ENCODE measurements at places on chromosomes 13 and 19.

- no peak for DNase-seq
Measured at GRCh38 chr19:19657397-19657783, 6.1 kb downstream of the ATP13A1 start.

DNA sequence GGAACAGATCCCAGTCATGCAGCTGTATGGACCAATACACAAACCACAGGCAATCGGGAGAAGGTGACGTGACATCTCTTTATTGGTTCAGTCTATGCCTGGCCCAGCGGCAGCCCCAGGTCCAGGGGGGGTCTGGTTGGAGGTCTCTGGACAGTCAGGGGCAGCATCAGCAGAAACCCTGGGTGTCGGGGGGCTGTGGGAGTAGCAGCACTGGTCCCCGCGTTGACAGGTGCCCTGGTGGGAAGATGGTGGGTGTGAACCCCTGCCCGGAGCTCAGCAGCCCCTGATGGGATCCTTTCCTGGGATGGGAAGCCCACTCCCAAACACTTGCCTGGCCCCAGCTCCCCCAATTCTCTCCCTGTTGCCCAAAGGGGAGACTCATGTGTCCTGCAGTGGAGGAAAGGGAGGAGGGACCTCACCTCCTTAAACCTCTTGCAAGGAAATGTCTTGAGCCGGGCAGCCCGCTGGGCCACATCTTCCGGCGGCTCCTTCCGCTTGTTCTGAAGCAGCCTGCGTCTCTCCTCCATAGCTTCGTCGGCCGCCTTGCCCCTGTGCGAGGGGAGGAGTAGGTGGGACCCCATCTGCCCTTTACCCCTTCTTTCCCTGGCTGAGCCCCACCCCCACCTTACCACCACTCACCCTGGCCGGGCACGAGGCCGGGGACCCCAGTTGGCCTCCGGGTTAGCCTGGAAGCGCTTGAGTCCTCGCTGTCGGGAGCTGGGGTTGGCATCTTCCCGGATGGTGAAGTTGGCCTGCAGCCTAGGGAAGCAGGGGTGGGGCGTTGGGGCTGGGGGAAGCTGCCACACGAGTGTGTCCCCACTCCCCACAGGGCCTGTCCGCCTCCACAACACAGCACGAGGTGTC, 2.4 kb upstream of the LYL1 start:
- no peak for DNase-seq

GRCh38 chr13:89610331-89610730, 1737.2 kb upstream of the MIR17HG start:
- DNase-seq = no peak

DNA sequence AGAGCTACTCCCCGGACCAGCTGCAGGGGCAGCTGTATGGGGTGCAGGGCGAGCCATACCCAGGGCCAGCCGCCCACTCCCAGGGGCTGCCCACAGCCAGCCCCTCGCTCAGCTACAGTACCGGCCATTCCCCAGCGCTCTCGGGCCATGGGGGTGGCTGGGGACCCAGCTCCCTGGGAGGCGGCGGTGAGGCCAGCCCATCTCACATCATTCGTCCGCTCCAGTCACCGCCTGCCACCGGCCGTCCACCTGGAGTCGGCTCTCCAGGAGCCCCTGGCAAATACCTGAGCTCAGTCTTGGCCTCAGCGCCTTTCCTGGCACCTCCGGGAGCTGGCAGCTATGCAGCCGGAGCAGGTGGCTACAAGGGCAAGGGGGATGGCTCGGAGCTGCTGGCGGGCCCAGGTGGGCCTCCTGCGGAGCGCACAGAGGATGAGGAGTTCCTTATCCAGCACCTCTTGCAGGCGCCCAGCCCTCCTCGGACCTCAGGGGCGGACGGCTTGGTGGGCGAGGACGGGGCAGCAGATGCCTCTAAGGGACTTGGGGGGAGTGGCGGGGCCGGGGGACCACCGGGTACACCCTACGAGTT, 4.9 kb downstream of the PRR12 start:
- DNase-seq = no peak

DNA sequence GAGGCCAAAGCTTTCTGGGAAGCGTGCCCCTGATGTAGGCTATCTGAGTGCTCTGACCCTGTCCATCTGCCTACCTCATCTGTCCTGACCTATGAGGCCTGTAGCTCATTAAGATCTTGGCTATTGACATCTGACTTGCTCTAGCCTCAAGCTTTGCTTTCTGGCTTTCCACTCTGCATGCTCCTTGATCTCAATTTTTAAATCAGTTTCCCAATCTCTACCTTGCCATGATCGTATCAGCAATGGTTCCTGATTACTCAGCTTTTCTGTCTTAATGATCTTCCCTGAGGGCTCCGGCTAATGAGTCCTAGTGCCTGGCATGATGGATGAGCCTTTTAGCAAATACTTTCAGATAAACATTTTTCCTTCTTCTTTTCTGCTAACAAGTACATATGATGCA, 262.0 kb downstream of the NDFIP2 start:
- DNase-seq = no peak

DNA sequence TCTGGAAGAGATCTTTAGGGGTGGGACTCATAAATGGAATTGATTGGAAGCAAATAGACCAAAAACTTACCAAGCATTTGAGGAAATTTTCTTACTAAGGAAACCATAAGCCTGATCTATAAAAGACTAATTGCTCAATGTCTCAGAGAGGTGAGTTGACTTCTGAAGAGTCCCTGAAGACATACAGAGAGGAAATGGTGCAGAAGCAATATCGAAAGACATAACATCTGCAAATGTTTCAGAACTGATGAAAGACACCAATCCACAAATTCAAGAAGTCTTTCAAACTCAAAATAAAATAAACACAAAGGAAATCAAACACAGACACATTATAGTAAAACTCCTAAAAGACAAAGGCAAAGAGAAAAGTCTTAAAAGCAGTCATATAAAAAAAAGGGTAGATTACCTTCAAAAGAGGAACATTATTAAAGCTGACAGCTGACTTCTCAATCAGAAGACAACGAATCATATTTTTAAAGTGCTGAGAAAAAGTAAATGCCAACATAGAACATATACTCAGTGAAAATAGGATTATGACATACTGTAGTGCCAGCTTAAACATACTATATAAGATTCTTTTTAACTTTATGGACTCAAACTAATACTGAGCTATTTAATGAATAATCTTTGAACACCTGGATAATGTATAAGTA, 45.4 kb upstream of the CALM3 start:
- no peak for DNase-seq

DNA sequence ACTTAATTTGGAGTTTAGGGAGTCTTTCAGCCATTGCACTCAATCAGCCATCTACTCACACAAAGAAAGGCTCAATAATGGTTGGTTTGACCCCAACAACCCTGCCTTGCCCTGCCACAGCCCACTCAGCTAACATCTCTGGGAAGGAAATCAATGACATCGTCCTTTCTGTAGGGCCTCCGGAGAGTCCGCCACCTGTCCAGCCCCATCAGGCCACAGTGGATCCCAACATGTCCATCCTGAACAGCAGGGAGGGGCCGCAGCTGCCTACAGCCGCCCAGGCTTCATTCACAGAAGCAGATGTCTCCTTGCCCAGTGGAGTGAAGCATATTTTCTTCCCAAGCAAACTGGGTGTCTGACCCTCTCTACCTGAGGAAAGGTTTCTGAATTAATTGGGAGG, 4.2 kb upstream of the CDX2 start:
- no peak for DNase-seq

DNA sequence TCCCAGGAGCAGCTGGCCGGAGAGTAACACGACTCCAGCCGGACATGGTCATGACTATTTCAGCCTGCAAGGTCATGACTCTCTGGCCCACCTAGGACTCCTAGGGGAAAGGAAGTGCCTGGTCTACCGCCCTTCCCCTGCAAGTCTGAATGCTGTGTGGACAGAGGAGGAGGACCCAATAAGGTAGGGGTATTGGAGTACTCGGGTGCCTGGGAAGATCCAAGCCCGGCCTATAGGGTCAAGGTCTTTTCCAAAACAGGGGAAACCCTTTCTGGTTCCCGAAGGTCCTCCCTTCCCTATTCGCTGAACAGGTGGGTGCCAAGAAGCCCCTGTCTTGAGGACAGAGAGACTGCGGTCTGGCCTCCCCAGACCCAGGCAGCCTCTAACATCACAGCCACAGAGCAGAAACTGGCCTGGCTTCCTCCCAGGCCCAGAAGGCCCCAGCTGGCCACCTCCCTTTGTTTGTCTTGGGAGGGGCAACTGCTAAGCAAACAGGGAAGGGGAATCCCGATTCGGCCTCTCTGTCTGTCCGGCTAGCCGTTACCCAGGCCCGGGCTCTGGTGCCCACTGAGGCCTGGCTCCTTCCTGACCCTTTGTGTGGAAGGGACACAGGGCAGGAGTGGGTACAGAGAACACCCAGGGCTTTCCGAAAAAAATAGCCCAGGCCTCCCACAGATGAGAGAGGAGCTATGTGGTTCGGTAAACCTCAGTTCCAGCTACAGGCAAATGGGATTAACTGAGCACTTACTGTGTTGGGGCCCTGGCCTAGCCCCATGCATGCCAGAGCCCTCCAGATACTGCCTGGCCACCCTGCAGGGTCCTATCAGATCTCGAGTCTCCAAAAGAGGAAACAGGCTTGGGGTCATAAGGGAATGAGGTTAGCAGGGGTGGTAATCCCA, 5.2 kb upstream of the GRAMD1A start:
- DNase-seq = no peak

GRCh38 chr19:56110515-56111448, 10.3 kb downstream of the ZNF787 start:
- no peak for DNase-seq

DNA sequence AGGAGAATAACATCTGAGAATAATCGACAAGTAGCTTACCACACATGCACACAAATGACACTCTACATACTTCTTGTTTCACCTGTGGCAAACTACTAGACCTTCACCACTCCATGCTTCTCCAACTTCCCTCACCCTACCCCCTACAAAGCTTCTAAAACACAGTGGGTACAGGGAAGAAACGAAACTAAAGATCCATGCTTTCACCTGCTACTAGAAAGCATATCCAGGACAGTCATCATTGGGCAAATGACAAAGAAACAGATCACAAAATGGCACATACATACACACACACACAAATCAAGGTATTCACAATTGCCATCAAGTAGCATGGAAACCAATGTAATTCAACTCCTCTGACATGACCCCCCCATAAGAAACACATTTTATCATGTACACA, 10.6 kb downstream of the BRD4 start:
- no peak for DNase-seq

- DNase-seq = no peak
Measured at GRCh38 chr19:4849019-4849418, 17.5 kb upstream of the TICAM1 start.

DNA sequence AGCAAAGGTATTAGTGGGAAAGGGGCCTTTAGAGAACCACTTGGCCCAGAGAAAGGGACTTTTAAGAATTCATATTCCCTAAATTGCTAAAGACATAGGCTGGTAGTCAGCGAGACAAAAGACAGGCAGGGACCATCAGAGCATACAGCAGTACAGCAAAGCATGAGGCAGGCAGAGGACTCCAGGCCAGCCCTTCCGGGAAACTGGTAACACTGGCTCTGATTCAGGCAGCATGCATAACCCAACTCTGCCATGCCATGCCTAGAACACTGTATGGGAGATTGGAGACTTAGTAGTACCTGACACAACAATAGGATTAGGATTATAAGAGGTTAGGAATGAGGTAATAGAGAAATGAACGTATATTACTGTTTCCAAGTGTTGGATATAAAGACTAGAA, 34.9 kb downstream of the CAB39L start:
- no peak for DNase-seq

DNA sequence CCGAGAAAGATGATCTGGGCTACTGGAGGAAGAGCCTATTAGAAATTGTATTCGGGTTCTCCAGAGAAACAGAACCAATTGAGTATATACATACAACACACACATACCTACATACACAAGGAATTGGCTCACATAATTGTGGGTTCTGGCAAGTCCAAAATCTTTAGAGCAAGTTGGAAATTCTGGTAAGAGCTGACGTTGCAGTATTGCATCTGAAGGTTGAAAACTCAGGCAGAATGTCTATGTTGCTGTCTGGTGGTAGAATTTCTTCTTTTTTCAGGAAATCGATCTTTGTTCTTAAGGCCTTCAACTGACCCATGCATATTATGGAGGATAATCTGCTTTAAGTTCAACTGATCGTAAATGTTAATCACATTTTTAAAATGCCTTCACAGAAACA, 15.5 kb upstream of the OLFM4 start:
- no peak for DNase-seq

DNA sequence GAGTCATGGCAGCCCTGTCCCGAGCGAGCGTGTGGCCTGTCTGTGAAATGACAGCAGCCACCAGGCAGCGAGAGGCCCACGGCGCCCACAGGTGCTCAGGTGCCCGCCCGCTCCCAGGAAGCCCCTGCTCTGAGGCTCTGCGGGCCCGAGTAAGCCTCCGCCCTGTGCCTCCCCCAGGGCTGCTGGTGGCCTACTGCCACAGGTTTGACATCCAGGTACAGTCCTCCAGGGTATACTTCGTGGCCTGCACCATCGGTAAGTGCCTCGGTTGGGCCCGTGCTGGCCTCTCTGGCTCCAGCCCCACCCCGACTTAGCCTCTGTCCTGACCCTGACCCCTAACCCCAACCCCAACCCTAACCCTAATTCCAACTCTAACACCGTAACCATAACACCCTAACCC, 15.0 kb upstream of the TMPRSS9 start:
- DNase-seq = no peak

DNA sequence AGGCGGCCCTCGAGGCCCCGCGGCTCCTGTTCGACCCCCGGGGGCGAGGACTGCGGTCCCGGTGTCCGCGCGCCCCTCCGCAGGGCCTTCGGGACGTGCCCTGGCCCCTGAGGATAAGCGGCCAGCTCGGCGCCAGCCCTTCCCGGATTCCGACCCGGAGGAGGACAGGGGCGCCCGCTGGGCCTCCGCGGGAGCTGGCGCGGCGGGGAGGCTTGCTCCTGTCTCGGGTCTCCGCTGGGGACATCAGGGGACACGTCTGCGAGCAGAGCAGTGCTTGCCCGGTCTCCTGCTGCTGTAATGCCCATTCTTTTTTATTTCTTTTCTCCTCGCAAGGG, 829 bp downstream of the B3GLCT start:
- DNase-seq = no peak

DNA sequence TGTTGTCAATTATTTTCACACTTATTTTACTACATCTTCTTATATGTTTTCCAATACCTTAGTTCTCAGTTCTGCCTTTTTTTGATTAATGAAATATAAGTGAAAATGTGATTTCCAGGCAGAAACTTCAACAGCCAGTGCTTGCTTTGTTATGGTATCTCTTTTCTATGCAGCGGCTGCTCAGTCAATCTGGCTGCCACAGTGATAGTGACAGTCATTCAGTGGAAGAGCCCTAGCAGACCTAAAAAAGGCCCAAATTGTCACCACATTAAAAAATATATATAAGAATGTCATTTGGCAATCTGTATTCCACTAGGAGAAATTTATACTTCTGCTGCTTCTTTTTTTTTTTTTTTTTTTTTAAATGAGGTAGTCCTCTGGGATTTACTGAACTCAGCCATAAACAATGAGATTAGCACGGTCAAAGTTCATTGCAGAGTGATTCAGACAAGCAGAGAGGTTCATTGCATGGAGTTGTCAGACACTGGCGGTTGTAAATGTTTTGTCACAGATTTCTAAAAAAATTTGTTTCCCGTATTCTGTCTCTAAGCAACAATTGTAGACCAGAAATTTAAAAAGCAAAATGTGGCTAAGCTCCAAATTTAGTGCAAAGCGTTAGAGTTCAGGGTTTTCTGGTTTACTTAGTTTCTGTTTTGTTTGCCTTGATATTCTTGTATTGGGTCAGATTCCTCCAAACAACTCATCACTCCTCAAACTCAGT, 94.7 kb upstream of the PRR20A start:
- DNase-seq = no peak

- no peak for DNase-seq
Measured at GRCh38 chr19:1264801-1265614, 4.1 kb upstream of the CIRBP start.

GRCh38 chr19:52099497-52100138, 4.1 kb upstream of the ZNF841 start:
- DNase-seq = no peak

GRCh38 chr13:20461860-20462532, 63.7 kb downstream of the CRYL1 start:
- DNase-seq = no peak

All from RWPE2 (cell line).